ENCODE measurements at places on chromosomes 5 and 9. TPM values are rescaled to one million over a fixed set of nuclear protein-coding genes. Genes with fewer than 3 reads are reported as not detected.

DNA sequence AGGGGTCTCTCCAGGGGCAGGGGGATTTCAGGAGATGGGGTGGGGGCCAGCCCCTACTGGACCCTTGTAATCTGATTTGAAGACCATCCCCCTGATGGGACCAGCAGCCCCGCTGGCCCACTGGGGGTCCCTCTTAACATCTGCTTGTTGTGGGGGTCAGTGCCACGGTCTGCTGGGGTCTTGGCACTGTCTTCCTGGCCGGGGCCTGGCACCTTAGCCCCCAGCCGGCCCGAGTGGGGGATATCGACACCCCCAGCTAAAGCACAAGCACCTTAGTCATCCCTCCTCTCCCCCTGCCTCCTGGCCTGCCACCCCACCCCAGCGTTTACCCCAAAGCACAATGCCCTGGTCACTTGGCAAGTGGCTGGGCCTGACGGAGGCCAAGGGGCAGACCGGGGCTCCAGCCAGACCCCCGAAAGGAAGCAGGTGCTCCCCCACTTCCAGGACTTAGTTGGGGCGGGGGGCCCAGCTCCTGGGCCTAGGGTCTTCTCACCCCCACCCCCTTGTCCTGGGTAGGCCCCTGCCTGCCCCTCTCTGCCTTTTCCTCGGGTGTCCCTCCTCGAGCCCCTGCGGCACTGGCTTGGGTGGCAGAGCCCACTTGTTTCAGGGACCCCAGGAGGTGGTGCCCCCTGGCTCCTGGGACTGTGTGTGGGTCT, 1.4 kb upstream of the NFX1 start:
- peak overlapping the region; percentile 98 for H3K27ac ChIP-seq
- no peak for DNase-seq
- no peaks in the 10 kb centered on the region for H3K36me3 ChIP-seq
- peaks cover 45% of the 10 kb centered on the region for H3K4me1 ChIP-seq
- no peak overlapping the region for H3K4me3 ChIP-seq
- no peaks in the 10 kb centered on the region for H3K27me3 ChIP-seq

The SPAAR gene
- 3.8 TPM for total RNA-seq

DNA sequence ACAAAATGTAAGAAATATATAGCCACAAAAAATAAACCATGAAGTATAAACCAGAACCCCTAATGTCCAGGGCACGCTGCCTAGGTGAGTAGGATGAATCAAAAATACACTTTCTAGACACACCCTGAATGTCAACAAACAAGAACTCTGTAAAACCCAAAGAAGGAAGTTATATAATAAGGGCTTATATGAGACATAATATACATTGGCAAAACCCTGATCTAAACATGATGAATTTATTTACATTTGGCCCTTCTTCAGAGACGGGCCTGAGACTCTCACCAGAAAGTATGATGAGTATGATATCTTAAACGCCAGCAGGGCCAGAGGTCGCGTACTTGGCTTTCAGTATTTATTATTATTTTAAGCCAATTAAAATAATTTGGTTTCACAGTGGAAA, 125.1 kb upstream of the FST start:
- H3K36me3 ChIP-seq = no peaks in the 10 kb centered on the region
- H3K27ac ChIP-seq = no peak overlapping the region
- no peaks in the 10 kb centered on the region for H3K4me1 ChIP-seq
- no peaks in the 10 kb centered on the region for H3K27me3 ChIP-seq
- no peak for DNase-seq

The SOHLH1 gene
- total RNA-seq = not detected

DNA sequence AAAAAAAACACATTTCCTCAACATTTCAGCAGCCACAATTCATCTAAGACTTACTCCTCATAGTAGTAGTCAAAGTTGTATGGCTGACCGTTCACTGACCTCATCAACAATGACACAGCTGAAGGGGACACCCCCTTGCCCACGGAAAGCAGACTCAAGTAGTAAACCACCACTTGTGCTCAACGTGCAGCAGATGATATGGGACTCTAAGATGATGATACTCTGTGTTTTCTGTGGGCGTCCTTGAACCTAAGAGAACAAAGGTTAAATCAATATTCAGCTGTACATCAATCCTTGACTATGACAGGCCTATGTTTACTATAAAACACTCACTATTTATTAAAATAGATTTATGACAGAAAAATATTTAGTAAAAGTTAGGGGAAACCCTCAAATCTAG, 71.6 kb downstream of the SETX start:
- H3K27me3 ChIP-seq = no peaks in the 10 kb centered on the region
- peaks cover 100% of the 10 kb centered on the region for H3K36me3 ChIP-seq
- no peak overlapping the region for H3K27ac ChIP-seq
- H3K4me1 ChIP-seq = peaks cover 5% of the 10 kb centered on the region
- no peak overlapping the region for H3K4me3 ChIP-seq

DNA sequence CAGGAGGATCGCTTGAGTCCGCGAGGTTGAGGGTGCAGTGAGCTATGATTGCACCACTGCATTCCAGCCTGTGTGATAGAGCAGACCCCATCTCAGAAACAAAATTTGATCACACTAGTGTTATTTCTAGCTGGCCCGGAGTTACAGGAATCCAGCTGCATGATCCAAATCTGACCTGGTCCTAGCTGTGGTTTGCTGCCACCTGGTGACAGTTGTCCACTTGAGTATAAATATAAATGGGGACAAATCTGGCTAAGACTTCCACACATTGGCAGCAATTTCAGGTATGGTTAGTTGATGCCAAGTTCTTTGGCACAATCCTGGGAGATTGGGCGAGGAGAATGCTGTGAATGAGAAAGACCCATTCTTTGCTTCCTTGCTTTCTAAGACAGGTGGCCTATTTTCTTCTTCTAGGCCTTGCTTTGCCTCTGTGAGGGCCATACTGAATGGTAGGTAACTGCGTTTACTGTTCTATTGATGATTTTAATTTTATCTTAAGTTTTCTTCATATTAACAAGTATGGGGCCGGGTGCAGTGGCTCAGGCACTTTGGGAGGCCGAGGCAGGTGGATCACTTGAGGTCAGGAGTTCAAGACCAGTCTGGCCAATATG, 35.4 kb downstream of the UBE2R2 start:
- no peak overlapping the region for H3K4me3 ChIP-seq
- no peaks in the 10 kb centered on the region for H3K4me1 ChIP-seq
- DNase-seq = peak; percentile 82
- H3K27ac ChIP-seq = no peak overlapping the region
- H3K27me3 ChIP-seq = no peaks in the 10 kb centered on the region
- no peaks in the 10 kb centered on the region for H3K36me3 ChIP-seq

- H3K27ac ChIP-seq = no peak overlapping the region
- no peaks in the 10 kb centered on the region for H3K36me3 ChIP-seq
- no peak for DNase-seq
- H3K27me3 ChIP-seq = no peaks in the 10 kb centered on the region
- no peaks in the 10 kb centered on the region for H3K4me1 ChIP-seq
- H3K4me3 ChIP-seq = no peak overlapping the region
Measured at GRCh38 chr9:117374076-117374725, 40.7 kb downstream of the ASTN2 start.

DNA sequence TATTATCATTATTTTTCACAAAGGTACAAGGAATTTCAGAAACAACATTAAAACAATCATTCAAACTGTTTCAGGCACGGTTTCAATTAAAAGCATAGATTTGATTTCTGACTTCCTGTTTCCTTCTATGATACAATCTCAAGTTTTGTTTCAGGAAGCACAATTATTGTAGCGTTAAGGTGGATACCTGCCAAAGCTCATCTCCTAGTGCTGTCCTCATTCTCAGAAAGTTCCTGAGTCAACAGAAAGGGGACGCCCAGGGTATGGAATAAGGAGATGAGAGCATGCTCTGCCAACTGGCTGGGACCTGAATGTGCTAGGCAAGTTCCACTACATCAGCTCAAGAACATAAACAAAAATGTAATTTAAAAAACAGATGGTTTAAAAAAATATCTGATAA, 2.0 kb upstream of the TRIM14 start:
- H3K36me3 ChIP-seq = no peaks in the 10 kb centered on the region
- H3K27ac ChIP-seq = peak overlapping the region; percentile 23
- no peaks in the 10 kb centered on the region for H3K27me3 ChIP-seq

DNA sequence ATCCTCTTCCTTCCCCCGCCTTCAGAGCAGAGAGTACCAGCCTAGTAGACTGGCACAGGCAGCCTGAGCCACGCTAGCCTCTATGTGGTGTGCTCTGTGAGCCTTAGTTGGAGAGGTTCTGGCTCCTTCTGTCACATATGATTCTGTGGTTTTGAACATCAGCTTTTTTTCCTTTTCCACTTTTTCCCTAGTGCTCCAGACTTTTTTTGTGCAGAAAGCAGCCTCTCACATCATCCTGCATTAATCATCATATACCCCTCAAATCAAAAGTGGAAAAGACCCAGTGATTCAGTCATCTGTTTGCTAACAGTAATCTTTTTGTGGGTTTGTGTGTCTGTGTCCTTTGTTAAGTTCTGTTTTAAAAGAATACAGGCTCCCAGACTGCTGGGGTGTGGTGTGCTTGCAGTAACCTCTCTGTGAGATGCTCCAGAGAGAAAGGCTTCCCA, 663.9 kb upstream of the RGMB start:
- no peak for DNase-seq
- no peak overlapping the region for H3K27ac ChIP-seq
- H3K4me3 ChIP-seq = no peak overlapping the region
- H3K4me1 ChIP-seq = no peaks in the 10 kb centered on the region
- H3K36me3 ChIP-seq = no peaks in the 10 kb centered on the region
- H3K27me3 ChIP-seq = no peaks in the 10 kb centered on the region

The ABO gene
- 2.5 TPM for total RNA-seq

GRCh38 chr5:157986431-157986990, 127.6 kb upstream of the CLINT1 start:
- H3K27ac ChIP-seq = no peak overlapping the region
- no peak for DNase-seq
- H3K4me3 ChIP-seq = no peak overlapping the region
- H3K36me3 ChIP-seq = no peaks in the 10 kb centered on the region
- H3K27me3 ChIP-seq = no peaks in the 10 kb centered on the region

DNA sequence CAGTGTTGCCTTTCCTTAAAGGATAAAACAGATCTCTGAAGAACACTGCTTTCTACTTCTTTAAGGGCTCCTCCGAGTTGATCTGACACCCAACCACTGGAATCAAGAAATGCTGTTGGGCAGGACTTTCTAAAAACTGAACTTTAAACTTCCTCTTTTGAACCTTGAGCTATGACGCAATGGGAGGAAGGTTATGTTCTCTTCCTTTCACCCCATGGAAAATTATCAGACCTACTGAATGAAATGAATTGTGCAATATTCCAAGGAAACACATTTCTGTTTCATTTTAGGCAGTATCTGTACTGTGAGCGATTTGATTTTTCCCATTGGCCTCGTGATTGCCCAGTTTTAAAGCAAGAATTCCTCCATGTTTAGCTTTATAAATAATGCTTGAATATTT, 206.0 kb upstream of the PRR16 start:
- no peaks in the 10 kb centered on the region for H3K4me1 ChIP-seq
- H3K27me3 ChIP-seq = no peaks in the 10 kb centered on the region
- H3K36me3 ChIP-seq = no peaks in the 10 kb centered on the region
- no peak for DNase-seq

The PCDHGB1 gene
- total RNA-seq = 2.4 TPM

- no peak overlapping the region for H3K4me3 ChIP-seq
- H3K27me3 ChIP-seq = no peaks in the 10 kb centered on the region
- no peak for DNase-seq
- H3K4me1 ChIP-seq = no peaks in the 10 kb centered on the region
Measured at GRCh38 chr9:17470036-17470813, 108.6 kb upstream of the SH3GL2 start.

Measured in right atrium auricular region (tissue), 2 donors.